Brain (organoid and tissue), 16 donors: ENCODE measurements at places on chromosomes 1 and 21. TPM values are rescaled to one million over a fixed set of nuclear protein-coding genes. Genes with fewer than 3 reads are reported as not detected.

The AMPD1 gene
- polyA plus RNA-seq, result not detected

- no peak for DNase-seq
These were observed 143.5 kb upstream of the HNRNPU start for GRCh38 chr1:245007852-245008251.

DNA sequence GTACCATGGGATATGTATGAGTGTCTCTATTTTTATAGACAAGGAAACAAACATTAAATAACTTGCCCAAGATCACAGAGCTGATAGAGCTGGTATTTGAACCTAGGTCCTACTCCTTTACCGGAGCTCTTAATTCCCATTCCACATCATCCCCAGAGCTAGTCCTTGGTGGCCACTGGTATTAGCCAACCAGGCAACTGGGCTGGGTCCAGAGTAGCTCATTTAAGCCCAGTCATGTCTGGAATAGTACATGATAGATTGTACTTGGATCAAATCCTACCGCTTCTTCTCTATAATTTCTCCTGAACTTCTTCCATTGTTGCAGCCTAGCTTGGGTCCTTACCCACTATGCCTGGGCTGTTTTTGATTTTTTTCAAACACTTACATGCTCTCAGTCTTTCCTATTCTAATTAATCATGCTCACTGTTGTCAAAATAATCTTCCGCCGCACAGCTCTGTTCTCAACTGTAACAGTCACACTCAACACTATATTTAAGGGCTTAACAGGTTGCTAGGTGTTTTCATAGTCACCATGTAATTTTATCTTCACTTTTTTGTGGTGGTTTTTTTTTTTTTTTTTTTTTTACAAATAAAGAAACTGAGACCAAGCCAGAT lies 80.2 kb downstream of the COLGALT2 start:
- DNase-seq, result no peak

DNA sequence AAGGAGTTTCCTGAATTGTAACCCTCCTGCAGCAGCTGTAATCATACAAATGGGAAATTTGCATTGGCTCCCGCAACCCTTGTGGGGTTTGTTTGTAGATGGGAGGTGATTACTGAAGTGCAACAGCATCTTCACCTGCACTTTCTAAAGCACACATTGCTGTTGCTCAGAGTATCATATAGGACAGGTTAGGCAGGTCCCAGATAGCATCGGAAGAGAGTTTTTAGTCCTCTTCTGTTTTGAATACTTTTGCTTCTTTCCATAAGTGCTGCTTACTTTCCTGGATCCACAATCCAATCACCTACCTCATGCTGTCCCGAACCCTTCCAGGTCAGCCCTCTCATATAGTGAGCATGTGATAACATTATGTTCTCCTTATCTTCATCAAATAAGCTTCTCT lies 300.4 kb downstream of the PTPRC start:
- DNase-seq, result no peak

The CFHR1 gene
- not detected for polyA plus RNA-seq

The SIK1 gene
- 5.0 TPM for polyA plus RNA-seq

DNA sequence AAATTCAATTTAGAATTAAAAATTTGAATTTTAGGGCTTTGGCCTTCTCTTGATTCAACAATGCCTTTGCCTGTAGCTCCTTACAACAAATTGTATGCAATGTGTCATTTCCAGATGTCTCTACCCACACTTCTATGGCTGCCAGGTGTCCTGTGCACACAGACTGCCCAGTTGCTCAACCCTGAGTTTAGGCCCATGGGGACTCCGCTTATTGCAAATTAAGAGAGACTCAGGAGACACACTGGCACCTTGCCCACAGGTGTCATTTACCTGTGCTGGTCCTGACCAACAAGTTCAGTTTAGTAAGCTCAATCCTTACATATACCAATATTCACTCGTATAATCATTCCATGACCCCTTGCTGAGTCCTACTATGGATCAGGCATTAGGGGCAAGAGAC lies 236.1 kb downstream of the OMA1 start:
- DNase-seq, result no peak

DNA sequence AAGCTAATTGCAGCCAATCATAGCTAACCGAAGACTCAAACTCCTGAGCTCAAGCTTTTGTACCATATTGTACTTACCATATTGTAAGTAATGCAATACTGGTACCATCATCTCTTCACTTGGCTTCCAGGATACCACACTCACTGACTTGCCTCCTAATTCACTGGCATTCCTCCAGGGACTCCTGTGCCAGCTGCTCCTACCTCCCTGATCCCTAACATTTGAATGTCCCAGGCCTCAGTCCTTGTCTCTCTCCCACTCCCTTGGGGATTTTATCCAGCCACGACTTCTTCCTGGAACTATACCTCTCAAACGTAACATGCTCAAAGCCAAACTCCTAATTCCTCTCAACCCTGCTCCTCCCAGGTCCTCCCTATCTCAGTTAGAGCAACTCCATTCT lies 33.8 kb downstream of the USP48 start:
- no peak for DNase-seq

DNA sequence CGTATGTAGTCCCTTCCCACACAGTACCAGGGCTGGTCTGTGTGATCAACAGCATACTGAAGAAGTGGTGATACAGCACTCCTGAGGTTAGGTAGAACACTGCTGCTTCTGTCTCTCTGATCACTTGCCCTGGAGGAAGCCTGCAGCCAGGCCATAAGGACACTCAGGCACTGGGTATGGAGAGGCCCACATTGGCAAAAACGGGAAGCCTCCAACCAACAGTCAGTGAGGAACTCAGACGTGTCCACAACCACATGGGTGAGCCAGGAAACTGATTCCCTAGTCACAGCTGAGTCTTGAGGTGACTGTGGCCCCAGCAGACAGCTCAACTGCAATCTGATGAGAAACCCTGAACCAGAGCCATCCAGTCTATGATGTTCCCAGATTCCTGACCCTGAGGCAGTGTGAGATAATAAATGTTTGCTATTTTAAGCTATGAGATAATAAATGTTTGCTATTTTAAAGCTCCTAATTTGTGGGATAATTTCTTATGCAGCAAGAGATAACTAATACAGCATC lies 62.5 kb downstream of the COQ8A start:
- DNase-seq, result no peak

The CHI3L1 gene
- 47.9 TPM for polyA plus RNA-seq

- DNase-seq, result no peak
These were observed 180.6 kb upstream of the EDN2 start for GRCh38 chr1:41664861-41665640.

The CNR2 gene
- not detected for polyA plus RNA-seq

The FAM151A gene
- not detected for polyA plus RNA-seq

The PDZK1IP1 gene
- not detected for polyA plus RNA-seq

DNA sequence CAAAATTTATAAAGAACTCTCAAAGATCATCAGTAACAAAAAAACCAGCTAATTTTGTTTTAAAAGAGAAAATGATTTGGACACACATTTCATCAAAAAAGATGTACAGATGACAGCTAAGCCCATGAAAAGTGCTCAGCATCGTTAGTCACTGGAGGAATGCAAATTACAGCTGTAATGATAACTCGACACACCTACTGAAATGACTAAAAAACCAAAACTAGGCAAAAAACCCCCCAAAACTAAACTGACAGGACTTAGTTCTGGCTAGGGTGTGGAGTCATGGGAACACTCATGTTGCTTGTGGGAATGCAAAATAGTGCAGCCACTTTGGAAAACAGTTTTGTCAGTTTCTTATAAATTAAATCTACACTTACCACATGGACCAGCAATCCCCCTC lies 59.5 kb downstream of the CNIH3 start:
- DNase-seq, result no peak

DNA sequence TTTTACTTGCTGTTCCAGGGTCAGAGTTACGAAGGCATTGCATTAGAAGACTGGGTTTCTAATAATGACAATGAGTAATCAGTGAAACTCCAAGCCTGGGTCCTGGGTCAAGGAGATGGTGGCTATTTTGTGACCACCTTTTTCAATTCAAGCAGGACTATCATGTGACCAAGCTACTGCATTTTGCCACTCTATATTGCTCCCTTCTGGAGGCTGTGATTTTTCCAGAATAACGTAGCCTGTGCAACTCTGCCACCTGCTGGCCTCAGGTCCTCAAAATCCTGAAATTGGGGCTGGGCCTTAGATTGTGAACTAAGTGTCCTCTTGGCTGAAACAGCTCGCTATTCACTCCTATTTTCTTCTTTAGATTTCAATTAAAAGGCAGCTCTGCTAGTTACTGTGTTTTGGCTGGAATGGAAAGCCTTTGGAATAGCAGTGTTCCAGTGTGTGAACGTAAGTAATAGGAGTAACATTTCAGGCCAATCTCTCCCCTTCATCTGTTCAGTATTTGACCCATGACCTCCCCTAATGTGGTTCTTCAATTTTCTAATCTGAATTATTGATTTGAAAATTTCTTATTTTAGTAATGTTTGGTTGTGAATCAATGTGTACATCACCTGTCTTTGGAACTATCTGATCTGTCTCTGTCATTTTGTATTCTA lies 52.9 kb upstream of the CD46 start:
- peak; percentile 43 for DNase-seq

The AGO3 gene
- 4.8 TPM for polyA plus RNA-seq

DNA sequence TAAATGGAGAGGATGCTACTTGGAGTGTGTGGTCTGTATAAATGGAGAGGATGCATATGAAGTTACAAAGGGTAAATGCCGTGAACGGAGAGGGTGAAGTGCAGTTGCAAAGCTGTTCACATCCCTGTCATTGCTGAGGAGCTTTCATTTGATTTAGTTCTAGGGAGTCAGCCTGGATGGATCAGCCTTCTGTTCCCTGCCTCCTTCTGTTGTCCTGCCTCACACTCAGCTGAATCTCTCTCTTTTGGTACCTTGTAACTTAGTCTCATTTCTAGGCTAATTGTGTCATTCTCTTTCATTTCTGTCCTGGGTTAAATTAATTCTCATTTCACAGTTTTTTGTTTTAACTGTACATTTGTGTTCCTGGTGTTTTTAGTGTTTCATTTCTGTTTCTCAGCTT lies 133.2 kb upstream of the COL6A1 start:
- DNase-seq, result no peak

- DNase-seq, result no peak
These were observed 52.7 kb upstream of the WASF2 start for GRCh38 chr1:27542463-27543273.

The TLCD4 gene
- polyA plus RNA-seq, result 1.7 TPM

The SERPINC1 gene
- 0.22 TPM for polyA plus RNA-seq

- no peak for DNase-seq
These were observed 104.0 kb upstream of the RUNX3 start for GRCh38 chr1:25033828-25034705.

- DNase-seq, result peak; percentile 44
These were observed 20.0 kb downstream of the MEF2D start for GRCh38 chr1:156480411-156481192.

DNA sequence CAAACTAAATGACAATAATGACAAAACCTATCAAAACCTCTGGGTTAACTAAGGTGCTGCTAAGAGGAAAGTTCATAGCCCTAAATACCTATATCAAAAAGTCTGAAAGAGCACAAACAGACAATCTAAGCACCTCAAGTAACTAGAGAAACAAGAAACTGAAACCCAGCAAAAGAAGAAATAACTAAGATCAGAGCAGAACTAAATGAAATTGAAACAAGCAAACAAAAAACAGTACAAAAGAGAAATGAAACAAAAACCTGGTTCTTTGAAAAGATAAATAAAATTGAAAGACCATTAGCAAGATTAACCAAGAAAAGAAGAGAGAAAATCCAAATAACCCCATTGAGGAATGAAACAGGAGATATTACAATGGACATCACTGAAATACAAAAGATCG lies 44.8 kb upstream of the KIAA0040 start:
- no peak for DNase-seq

The TINAGL1 gene
- polyA plus RNA-seq, result 9.7 TPM

GRCh38 chr1:246797597-246797996 lies 73.4 kb downstream of the SCCPDH start:
- DNase-seq, result no peak

DNA sequence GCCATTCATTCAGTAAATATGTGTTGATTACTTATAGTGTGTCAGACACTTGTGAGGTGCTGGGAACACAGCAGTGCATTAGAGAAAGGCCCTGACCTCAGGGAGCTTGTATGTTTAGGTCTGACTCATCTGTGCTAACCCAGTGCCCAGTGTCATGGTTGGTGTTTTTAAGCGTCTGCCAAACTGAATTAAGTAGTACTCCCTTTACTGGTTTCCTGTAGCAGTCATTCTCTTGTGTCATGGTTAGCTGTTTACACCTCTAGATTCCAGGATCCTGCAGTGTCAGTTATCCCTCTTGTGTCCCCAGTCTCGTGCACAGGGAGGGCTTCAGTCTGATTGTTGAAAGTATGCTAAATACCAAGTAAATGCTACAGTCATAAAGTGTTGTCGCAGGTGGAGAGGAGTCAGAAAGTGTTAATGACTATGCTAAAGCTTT lies 14.2 kb downstream of the UCK2 start:
- DNase-seq, result no peak

The CD1D gene
- polyA plus RNA-seq, result 0.19 TPM

GRCh38 chr1:41758500-41758899 lies 160.2 kb downstream of the HIVEP3 start:
- DNase-seq, result no peak

DNA sequence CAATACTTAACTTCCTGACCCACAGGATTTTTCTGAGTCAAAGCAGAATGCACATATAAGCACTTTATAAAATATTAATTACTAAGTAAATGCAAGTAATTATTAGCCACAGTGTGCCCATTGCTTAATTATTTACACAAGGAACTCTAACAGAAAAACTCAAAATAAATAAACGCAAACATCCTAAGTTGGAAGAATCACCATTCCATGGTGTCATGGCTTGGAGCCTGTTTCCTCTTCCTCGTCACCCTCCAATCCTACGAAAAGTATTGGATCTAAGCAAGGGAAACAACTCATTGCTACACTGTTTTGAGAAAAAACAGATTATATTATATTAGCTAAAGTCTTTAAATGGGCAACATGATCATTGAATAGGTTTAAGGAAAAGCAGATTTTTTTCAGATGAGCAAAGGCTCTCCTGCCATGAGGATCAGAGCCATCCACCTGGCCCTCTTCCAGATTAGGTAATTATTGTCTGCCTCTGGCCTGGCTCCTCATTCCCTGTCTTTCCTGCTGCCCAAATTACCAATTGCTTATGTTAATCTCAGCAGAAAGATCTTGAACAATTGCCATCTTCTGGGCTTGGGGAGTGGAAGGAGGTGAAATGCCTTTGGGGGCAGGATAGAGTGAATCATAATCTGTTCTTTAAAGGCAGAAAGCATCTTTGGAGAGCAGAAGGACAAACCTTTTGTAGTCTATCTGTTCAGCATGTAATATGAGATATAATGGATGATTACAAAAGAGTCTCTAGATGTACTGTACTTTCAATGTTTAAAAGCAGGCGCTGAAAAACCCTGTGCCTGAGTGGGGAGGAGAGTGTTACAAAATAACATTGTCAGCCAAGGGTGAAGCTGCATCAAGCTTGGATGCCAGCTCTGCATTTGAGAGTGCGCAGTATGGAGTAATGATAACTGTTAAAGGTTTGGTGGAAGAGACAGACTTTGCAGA lies 121.2 kb downstream of the DUSP10 start:
- DNase-seq, result no peak

The TCHHL1 gene
- polyA plus RNA-seq, result not detected

DNA sequence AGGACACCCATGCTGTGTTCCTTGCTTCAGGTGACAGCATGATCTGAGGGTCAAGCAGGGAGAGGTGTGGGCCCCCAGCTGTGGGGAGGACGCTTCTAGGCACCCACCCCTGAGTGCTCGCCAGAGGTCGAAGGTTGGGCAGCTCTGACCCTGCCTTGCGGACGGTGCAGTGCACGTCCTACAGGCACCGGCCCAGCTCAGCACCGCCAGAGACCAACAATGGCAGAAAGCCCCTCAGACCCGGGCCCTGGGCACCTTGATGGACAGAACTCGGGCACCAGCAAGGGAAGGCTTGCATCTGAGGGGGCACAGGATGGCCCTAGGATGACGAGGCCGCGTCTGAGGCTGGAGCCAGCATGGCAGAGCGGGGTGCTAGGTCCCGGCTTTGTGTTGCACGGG lies 24.7 kb downstream of the NADK start:
- no peak for DNase-seq

GRCh38 chr1:61141288-61142042 lies 59.1 kb downstream of the NFIA start:
- DNase-seq, result no peak
